ENCODE measurements at places on chromosomes 2 and 18.

DNA sequence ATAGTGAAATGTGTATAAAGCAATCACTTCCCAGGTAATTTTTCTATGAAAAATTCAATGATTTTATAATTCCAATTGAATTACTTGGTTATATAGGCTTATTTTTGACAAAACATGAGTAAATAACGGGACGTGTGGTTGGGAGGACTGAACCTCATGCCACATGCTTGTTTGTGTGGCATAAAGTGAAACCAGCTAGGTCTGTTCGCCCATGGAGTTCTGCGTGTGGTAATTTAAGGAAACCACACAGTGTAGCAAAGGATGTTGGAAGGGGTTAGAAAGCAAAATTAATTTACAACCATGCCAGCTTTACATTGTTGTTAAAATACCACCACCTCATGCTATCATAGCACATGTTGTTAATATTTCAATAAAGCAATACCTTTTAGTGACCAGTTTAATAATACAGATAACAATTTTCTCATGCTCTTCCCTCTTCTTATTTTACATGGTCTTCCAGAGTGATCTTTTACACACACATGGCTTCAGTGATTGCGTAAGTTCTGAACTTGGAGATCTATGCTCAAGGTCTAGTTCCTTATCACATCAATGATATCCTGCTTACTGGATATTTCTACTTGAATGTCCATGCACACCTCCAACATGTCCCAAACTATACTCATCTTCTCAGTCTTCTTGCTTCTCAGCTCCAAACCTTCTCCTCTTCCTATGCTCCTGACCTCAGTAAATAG, 156.4 kb upstream of the ITGA4 start:
- no peak for DNase-seq

DNA sequence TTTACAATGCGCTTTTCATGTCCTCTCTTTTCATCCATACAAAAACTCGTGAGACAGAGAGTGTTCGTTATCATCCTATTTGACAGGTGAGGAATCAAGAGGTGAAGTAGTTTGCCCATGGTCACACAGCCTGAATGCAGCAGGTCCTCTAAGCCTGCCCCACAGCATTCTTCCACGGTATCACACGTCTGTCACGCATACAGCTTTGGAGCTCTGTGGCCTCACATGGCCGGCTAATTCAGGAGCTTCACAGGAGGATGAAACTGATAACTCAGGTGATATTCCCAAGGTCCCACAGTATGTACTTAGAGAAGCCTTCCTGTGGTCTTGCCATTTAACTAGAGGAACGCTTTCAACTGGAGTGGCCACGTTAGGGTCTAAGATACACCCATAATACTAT, 59.0 kb downstream of the MYO5B start:
- DNase-seq, result no peak

DNA sequence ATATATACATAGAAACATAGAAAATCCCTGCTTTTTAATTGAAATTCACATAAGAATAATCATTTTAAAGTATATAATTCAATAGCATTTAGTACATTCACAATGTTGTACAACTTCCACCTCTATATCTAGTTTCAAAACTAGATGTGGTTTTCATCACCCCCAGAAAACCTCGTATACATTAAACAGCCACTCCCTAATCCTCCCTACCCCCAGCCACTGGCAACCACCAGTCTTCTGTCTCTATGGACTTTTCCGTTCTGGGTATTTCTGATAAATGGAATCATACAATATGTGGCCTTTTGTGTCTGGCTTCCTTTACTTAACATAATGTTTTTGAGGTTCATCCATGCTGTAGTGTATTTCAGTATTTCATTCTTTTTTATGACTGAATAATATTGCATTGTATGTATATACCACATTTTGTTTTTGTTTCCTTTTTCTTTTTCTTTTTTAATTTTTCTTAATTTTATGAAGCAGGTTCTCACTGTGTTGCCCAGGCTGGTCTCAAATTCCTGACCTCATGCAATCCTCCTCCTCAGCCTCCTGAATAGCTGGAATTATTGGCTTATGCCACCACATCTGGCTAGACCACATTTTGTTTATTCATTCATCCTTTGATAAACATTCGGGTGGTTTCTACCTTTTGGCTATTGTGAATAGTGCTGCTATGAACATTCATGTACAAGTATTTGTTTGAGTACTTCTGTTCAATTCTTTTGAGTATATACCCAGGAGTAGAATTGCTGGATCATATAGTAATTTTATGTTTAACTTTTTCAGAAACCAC, 50.6 kb upstream of the RNF152 start:
- DNase-seq, result no peak

- DNase-seq, result peak; percentile 34
These were observed 132.1 kb upstream of the SETBP1 start for GRCh38 chr18:44548291-44549221.

- no peak for DNase-seq
These were observed 111.3 kb upstream of the REV1 start for GRCh38 chr2:99600981-99601651.

DNA sequence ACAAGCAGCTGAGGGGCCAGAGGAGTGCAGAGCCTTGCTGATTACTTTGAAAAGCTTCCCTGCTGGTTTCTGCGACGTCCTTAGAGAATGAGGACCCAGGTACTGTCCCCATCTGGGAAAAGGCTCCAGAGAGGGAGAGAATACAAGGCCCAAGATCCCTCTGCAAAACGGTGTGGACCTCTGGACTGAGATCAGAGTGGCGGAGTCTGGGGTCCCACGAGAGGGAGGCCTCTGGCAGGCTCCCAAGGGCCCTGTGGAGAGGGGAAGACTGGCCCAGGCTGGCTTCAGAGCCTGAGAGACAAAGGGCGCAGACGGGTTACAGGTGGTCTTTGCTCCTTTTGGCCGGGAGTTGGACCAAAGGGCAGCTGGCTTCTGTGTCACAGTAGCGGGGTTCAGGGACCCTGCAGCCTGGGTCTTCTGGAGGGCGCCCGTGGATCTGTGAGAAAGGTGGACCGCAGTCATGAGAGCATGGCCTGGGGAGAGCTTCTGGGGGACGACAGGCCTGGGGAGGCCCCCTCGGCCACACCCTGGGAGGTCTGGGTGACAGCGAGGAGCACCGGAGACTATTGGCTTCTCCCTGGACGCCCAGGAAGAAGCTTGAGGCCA, 805 bp downstream of the SNORC start:
- DNase-seq, result no peak

GRCh38 chr18:61360404-61361383, 27.5 kb downstream of the CDH20 start:
- DNase-seq, result no peak

- no peak for DNase-seq
These were observed 4.5 kb upstream of the CREB1 start for GRCh38 chr2:207525296-207525695.

DNA sequence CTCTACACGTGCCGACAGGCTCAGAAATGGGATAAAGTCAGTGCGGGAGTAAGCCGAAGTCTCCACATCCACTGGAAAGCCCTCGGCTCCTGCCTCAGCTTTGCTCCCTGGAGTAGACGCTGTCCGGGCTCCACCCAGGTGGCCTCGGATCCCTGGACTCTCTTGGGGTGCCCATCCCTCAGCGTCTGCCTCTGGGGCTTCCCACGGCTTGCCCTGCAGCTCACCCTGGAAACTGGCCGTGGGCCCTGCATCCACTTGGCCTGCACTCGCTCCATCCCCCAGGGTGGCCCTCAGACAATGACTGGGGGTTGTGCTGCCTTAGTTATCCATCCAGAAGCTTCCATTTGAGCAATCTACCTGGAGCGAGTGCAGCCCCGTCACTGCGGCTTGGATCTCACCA, 36.2 kb upstream of the TAF1B start:
- DNase-seq, result no peak

- DNase-seq, result no peak
These were observed 1.5 kb upstream of the UGP2 start for GRCh38 chr2:63840081-63840784.

- DNase-seq, result no peak
These were observed 64.0 kb downstream of the FMNL2 start for GRCh38 chr2:152399003-152399402.

DNA sequence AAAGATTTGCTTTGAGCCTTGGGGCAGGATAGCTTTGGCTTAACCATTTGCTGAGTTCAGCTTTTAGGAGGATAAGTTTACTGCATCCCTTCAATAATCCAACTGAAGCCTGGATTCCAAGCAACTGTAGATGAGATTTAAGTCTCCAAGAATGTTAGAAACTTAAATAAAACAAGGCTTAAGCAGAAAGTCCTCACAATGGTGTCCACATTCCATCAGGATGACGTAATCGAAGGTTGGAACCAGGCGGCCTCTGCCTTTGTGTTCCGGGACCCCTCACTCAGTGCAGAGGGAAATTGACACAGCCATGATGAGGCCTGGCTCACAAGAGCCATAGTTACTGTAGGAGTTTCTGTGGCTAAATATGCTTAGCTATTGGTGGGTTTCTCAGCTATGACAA, 260.4 kb downstream of the LPIN1 start:
- no peak for DNase-seq

DNA sequence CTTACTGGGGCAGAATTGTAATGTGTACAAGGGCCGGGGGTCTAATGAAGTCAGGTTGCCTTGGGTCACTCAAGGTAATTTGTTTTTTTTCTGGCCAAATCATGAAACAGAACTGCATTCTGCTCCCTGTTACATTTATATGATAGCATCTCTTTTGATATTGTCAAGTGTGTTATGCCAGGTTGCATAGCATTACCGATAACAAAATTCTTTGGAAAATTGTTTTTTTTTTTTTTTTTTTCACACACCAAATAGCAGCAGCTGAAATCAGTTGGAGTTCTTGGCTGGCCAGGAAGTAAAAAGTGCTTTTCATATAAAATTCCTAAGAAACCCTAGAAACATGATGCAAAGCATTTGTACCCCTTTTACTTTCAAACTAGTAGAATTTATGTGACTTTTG, 282.6 kb upstream of the FN1 start:
- no peak for DNase-seq

- no peak for DNase-seq
These were observed 544.0 kb downstream of the STK39 start for GRCh38 chr2:167703441-167703840.

GRCh38 chr2:241237047-241237446, 48.6 kb downstream of the ANO7 start:
- DNase-seq, result no peak

DNA sequence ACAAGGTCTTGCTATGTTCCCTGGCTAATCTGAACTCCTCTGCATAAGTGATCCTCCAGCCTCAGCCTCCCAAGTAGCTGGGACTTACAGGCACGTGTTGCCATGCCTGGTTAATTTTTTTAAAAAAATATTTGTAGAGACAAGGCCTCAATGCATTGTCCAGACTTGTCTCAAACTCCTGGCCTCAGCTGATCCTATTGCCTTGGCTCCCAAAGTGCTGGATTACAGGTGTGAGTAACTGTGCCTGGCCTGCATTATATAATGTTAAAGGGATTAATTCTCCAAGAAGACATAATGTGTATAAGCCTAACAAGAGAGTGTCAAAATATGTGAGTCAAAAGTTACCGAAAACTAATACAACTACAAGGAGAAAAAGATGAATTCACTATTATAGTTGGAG, 32.2 kb downstream of the BUB1 start:
- DNase-seq, result no peak

DNA sequence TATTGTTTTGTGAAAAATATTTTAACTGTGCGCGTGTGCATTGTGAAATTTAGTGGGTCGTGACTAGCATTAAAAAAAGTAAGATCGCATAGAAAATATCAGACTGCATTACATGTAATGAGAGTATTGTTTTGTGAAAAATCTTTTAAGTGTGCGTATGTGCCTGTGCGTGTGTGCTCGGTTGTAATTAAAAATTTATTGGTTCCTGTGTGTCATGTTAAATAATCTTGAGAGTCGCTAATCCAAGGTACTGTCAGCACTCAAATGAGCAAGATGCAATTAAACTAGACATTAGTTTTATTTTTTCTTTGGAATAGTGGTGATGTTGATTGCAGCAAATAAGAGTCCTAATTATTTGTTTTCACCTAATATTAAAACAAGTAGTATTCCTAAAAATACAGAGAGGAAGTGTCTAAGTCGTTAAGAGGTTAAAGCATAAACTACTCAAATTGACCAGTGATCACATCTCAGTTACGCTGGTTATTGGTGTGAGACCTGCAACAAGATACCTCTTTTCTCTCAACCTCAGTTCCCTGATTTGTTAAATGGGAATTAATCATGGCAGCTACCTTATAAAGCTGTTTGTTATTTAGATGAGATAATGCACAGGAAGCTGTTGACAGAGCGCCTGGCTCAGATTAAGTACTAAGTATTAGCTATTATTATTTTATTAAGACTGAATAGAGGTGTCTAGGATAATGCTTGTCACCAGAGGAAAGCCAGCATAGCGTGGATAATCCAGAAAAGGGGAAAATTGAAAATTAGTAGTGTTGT, 1.9 kb downstream of the ZDBF2 start:
- DNase-seq, result no peak

DNA sequence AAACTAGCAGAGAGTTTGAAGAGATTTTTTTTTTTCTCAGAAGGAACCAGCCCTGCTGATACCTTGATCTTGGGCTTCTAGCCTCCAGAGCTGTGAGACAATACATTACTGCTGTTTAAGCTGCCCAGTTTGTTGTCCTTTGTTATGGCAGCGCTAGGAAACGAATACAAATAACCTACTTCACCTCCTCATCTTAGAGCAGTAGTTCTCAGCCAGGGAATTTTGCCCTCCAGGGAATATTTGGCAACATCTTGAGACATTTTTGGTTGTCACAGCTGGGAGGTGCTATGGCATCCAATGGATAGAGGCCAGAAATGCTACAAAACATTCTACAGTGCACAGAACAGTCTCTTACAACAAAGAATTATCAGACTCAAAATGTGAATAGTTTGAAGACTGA, 43.9 kb upstream of the BCL11A start:
- DNase-seq, result no peak

DNA sequence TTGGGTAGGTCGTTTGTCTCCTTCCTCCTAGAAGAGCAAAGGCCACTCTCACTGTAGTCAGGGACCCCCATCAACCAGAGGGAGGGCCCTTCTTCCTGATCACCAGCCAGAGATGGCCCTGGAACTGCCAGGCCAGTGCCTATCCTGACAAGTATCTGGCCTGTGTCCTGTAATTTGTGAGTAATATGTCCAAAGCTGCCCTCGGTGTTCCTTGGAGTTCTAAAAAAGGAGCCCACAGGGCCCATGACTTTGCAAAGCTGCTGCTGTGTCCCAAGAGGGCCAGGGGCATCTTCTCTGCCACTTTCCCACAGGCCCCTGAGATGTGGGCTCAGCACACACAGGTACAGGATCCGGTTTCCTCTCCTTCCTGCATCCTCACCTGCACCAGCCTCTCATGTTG, 212.4 kb downstream of the SEPTIN10 start:
- no peak for DNase-seq

GRCh38 chr2:219285894-219286425, 6.8 kb downstream of the DNAJB2 start:
- DNase-seq, result no peak

DNA sequence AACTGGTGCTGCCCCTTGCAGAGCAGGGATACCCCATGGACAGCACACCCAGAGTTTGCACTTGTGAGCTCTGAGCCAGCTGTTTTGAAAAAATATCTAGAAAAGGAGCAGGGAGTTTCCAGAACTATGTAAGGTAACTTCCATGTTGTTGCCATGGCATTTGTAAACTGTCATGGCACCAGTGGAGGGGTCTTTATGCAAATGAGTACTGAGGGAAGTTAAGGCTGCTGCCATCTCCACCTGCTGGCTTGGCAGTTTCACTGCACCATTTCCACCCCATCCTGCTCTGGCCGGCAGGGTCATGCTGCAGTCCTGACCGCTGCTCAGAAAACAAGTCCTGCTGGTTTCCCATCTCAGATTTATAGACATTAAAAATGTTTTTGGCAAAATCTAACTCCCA, 52.3 kb upstream of the SNTG2 start:
- DNase-seq, result no peak

Data from AG09309 (cell line).